ENCODE measurements at places on chromosomes 4 and X.

GRCh38 chr4:1277667-1278665 lies 11.7 kb upstream of the MAEA start:
- peak; percentile 11 for DNase-seq

DNA sequence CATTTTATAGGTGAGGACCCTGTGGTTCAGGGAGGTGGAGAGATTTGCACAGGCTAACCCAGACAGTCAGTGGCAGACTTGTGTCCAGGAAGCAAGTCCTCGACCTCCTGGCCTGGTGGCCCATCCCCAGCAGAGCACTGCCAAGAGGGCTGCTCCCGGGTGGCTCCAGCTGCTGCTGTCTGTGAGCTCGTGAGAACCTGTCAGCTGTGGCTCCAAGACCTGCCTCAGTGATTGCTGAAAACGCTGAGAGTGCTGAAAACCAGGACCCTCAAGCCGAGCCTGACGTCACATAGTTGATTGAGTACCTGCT lies 74.2 kb downstream of the RTL9 start:
- DNase-seq = no peak

DNA sequence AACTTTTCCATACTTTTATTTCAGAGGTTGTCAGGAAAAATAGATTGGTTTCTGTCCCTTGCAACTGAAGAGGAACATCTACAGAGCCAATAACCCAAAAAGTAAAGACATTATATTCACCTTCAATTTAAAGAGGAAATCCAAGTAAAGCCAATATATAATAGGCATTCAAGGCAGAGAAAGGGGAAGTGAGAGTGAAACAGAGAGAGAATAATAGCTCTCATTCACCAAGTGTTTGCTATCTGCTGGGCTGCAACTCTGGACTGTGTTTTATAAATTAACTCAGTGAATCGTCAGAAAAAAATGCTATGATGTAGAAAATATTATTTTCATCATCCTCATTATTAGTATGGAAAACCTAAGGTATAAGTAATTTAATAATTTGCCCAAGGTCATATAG lies 448.5 kb downstream of the TRAM1L1 start:
- no peak for DNase-seq

DNA sequence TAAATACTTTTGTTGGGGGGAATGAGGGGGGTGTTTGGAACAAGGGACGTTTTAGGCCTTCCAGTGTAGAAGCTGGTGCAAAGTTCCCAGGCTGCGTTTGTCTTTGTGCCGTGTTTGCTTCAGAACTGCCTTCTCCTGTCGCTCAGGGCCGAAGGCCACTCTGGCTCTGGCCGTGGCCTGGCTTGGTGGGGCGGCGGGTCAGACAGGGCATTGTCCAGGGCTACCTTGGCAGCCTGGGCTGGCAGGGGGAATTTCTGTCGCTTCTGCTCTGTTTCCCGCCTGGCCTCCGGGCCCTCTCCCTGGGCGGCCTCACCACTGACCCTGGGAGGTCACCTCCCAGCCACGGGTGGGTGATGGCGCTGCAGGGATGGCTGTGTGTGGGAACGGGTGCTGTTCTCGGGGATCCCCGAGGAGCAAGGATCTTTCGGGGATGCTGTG lies 140.0 kb downstream of the COL4A6 start:
- no peak for DNase-seq

GRCh38 chrX:133838761-133839676 lies 146.4 kb downstream of the GPC3 start:
- DNase-seq = no peak
